ENCODE measurements at places on chromosomes 5 and 9.

DNA sequence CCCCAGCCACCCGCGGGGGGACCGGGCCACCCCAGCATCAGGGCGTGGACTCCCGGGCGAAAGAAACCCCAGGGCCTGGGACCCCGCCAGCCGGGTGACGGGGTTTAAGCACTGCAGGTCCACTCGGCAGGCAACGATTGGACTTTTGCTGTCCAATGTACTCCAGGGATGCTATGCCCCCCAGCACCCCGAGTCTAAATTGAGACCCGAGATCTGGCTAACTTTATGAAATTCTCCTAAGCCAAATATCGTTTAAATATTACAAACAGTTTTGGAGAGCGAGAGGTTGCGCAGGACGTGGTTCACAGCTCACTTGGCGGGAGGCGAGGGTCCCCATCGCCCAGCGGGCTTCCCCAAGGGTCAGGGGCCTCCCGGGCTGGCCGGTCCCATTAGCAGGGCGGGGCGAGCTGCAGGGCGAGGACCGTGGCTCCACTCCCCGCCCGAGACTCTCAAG is 384 bp upstream of the MRPS2 start:
- no peak for DNase-seq

- no peak for DNase-seq
Measured at GRCh38 chr9:93303258-93303771, 119.4 kb downstream of the WNK2 start.

- DNase-seq, result no peak
Measured at GRCh38 chr5:31581498-31582099, 49.5 kb downstream of the C5orf22 start.

- no peak for DNase-seq
Measured at GRCh38 chr5:21685522-21685921, 1167.6 kb downstream of the CDH12 start.

DNA sequence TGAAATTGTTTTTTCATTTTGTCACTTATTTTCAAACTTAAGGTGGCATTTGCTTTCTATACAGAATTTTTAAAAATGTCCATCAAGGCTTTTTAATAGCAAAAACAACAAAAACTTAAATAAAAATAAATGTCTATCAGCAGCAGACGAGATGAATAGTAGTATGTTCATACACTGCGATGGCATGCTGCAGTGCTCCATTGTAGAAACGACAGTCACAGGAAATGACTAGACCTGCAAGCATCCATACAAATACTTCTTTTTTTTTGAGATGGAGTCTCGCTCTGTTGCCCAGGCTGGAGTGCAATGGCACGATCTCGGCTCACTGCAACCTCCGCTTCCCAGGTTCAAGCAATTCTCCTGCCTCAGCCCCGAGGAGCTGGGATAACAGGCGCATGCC is 41.4 kb downstream of the COL23A1 start:
- no peak for DNase-seq

DNA sequence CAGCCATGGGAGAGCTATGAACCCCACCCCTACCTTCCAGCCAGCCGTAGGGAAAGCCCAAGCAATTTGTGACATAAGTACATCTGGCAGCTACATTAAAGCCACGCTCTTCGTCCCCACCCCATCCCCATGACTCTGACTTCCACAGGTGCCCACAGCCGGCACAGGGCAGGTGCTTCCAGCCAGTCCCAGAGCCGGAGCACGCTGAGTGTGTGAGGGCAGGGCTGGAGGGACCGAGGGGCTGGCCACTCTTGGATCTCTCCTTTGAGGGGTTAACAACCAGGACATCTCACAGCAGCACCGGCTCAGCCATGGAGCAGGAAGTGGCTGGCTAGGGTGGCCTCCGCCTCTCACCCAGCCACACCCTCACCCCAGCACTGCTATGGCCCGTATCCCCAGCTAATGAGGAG is 2.4 kb upstream of the FAM78A start:
- no peak for DNase-seq

DNA sequence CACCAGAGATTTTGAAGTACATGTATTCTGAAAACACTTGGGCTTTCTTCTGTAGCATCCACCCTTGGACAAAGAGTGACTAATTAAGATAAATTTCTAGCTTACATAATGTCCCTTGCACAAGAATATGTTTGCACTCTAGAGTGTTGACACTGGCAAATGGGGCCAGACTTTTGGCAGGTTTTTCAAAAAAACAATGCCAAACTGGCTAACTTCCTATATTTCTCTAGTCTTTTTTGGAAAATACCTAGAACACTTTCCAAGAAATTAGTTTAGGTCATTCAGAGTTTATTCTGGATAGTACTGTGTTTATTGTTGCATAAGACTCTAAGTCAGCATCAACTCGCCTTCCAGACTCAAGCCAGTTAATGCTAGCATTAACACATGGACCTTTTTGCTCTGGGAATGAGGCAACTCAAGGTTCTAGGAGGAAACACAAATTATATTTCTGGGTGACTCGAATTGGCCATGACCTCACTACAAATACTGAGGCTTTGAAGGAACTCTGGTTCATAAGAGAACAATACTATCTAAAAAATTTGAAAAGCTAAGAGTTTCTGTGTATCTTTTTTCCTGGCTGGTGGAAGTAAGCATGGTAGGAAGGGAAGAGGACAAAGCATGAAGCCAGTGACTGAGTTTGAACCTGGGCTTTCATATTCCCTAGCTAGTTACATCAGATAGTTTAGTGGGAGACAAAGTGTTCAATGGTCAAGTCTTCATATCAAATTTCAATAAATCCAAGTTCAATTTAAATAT is 101.6 kb downstream of the NREP start:
- no peak for DNase-seq

- DNase-seq, result no peak
Measured at GRCh38 chr5:76310208-76310607, 92.9 kb upstream of the IQGAP2 start.

- DNase-seq, result no peak
Measured at GRCh38 chr9:128259156-128259555, 16.7 kb downstream of the GOLGA2 start.

DNA sequence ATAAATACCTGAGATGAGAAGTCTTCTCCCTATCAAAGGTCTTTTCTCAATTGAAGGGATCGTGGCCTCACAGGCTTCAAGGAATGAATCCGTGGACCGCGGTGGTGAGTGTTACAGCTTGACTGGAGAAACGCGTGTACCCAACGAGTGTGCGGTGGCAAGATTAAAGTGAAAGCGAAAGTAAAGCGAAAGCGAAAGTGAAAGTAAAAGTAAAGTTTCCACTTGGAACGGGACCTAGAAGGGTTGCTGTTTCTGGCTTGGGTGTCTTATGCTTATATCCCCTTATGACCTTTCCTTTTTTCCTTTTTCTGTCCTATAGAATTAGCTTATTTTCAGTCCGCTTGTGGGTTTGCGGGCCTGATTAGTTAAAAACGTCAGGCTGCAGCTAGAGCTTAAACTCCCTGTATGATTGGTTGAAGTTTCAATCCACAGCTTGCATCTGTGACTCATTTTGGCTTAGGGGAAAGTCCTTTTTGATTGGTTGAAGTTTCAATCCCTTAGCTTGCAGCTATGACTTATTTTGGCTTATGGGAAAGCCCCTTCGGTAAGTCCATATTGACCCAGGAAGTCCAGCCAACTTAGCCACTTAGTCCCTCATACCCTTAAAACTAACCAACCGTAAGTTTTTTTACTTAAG is 924.3 kb upstream of the CDH10 start:
- no peak for DNase-seq

GRCh38 chr9:23581931-23582330 is 244.1 kb downstream of the ELAVL2 start:
- no peak for DNase-seq

- no peak for DNase-seq
Measured at GRCh38 chr5:179558932-179559283, 8.6 kb downstream of the RUFY1 start.

- no peak for DNase-seq
Measured at GRCh38 chr5:105659396-105659795, 2011.3 kb downstream of the EFNA5 start.

DNA sequence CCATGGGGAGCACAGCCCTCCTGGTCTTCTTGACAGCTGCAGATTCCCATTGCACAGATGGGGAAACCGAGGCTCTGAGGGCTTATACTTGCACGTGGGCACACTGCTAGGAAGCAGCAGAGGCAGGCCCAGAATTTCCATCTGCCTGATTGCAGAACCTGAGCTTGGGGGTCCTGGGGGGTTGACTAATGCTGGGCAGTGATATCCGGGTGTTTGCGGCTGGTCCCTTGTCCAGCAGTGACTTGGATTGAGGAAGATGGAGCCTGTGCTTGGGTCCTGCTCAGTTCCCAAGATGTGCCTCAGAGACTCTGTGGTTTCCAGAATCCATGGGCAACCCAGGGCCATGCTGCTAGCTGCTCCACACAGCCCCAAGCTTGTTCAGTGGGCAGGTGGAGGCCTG is 91.2 kb downstream of the PHF2 start:
- no peak for DNase-seq

DNA sequence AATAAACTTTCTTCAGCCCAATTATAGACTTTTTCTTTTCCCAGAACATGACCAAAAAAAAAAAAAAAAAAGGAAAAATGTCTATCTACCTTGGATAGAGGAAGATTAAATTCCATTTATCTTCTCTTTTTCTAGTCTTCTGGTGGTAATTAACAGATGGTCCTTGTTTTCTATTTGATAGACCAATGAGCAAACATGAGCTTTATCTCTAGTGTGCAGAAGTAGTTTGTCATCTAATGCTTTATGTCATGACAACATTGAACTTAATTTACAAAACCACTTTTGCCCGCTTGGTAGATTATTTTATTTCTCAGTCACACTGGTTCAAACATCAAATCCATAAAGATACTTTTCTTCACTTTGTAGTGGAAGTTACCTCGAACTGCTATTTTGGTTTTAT is 69.5 kb upstream of the ELL2 start:
- no peak for DNase-seq

- DNase-seq, result no peak
Measured at GRCh38 chr9:93203026-93203717, 19.2 kb downstream of the WNK2 start.

DNA sequence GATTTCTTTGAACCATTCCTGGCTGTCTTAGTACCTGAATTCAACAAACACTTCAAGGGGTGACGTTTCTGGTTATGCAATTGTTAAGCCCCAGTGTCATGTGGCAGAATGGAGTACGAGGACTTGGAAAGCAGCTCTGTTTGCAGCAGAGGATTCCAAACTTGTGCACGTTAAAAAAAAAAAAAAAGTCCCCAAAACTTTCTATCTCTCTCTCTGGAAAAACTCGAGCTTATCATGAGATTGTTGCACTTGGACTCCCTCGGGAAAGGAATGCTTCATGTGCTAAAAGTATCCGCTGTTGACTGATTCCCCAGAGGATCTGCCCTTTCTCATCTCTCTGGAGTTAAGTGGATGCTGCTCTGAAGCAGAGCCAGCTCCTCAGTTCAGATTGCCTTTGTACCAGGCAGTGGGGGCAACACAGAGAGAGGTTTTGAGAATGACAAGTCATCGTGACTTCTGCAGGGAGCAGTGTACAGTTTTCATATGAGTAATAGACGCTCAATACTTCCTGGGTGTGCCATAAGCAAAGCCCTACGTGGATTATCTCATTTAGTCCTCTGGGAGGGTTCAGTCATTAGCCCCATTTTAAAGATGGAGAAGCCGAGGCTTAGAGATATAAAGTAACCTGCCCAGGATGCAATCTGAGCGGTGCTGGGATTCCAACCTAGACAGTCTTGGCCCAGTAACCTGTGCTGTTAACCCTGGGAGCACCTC is 28.1 kb downstream of the TMOD1 start:
- DNase-seq, result no peak

GRCh38 chr5:71629950-71630349 is 42.8 kb downstream of the MCCC2 start:
- DNase-seq, result no peak

GRCh38 chr5:179314606-179315355 is 30.5 kb downstream of the ADAMTS2 start:
- no peak for DNase-seq

- no peak for DNase-seq
Measured at GRCh38 chr5:14424011-14424685, 157.4 kb upstream of the OTULINL start.

DNA sequence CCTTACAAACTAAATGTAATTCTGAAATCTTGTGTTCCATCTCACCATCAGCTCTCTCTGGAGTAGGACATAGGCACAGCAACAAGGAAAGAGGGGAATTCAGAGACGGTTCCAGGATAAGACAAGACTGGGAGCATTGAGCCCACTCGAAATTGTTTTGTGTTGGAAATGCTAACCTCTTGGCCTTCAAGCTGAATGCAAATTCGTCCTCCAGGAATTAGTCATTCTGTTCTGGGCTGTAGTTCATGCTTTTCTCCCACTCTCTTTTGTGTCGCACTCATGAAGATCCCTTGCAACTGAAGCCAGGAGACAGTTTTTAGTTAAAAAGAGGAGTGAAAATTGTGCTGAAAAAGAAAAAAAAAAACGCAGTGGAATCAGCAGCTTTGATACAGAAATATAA is 121.7 kb upstream of the SEMA6A start:
- DNase-seq, result no peak

- DNase-seq, result no peak
Measured at GRCh38 chr9:86788456-86788855, 158.8 kb downstream of the GAS1 start.

GRCh38 chr5:38463634-38464521 is 92.6 kb downstream of the LIFR start:
- no peak for DNase-seq

GRCh38 chr5:170342153-170342725 is 44.7 kb upstream of the LCP2 start:
- DNase-seq, result no peak

DNA sequence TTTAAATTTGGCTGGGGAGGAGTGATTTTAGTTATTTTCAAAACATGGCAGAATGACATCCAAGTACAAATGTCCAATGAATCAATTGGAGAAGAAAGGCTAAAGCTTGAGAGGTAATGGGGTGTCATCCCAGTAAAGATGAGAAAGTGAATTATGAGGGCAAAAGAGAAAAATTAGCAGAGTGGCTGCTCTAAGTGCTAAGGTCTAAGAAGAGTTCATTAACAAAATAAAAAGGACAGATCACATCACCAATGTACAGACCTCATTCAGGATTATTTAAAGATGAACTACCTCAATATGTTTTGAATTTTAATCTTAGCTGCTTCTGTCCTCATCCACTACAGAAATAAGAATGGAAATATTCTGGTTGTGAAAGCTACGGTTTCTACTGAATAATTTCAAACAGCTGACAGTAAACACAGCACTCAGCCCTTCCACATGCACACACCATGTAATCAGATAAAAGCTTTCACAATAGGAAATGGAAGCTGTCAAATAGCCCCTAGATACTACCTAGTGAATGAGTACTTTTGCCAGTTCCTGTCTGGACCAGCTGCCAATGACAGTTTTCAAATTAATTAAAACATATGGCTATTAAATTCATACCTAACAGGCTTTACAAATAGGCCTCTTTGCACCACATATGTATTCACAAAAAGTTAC is 171.5 kb downstream of the SSBP2 start:
- no peak for DNase-seq

GRCh38 chr9:17625644-17626388 is 47.0 kb downstream of the SH3GL2 start:
- DNase-seq, result no peak

- no peak for DNase-seq
Measured at GRCh38 chr5:39674209-39675082, 249.7 kb upstream of the DAB2 start.

- DNase-seq, result no peak
Measured at GRCh38 chr5:123203105-123203800, 114.2 kb downstream of the PRDM6 start.

All from stimulated activated CD8-positive, alpha-beta memory T cell treated with anti-CD3 and anti-CD28 coated beads, Interleukin-7, amount 100 ng/mL, for 24 hours (primary cell).